GM04503 (cell line): ENCODE measurements at places on chromosomes 5 and 9.

DNA sequence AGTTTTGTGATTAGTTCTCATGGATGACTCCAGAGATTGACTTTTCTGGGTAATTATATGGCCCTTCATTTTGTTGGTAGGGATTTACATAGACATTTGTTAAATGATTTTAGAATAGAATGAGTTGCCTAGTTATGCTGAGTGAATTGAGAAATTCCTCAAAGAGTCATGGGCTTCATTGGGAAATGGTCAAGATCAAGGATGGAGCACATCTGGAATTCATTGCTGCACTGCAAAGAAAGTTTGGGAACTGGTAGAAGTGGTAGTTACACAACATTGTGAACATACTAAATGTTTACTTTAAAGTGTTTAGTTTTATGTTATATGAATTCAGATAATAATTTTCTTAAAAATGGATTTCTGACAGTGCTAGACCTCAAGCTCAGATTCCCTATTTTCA is 46.5 kb downstream of the PIP5K1B start:
- DNase-seq: no peak

DNA sequence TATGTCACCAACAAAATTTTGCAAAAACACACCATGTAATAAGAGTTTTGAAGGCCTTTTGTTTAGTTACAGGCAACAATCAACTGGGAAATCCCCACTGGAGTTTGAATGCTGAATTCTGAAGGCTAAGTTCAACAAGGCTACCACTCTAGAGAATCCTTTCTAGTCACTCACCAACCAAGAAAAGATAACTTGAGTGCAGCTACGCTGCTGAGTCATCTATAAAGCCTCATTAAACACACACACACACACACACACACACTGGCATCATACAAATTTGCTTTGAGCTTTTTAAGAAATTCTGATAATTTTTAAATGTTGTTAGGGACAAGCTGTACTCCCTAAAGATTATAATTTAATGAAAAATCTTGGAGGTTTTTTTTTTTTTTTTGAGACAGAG is 219.6 kb downstream of the DENND1A start:
- DNase-seq: peak; percentile 50

- no peak for DNase-seq
Observed at GRCh38 chr5:134846641-134846960, 833 bp downstream of the C5orf24 start.

- no peak for DNase-seq
Observed at GRCh38 chr5:68884144-68884754, 209.6 kb upstream of the SLC30A5 start.

DNA sequence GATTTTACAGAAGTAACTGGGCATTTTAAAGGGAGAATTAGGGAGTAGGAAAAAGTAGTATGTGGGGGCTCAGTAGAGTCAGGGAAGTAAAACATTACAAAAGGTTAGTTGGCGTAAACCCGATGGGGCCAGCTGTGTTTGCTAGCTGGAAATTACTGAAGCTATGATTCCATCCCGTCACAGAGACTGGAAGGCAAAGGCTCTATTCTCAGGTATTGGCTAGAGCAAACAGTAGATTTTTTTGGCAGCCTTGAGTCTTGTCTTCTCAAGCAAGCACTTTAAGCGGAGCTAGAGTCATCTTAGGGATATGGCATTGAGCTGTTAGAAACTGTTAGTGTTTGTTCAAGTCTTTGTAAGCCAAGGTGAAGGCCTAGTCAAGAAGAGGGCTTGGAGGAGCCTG is 121.5 kb downstream of the PAM start:
- DNase-seq: no peak

GRCh38 chr9:37787059-37787458 is 2.2 kb upstream of the EXOSC3 start:
- no peak for DNase-seq

GRCh38 chr5:122263352-122264030 is 48.5 kb upstream of the SNCAIP start:
- DNase-seq: no peak

GRCh38 chr5:170334626-170335025 is 37.0 kb upstream of the LCP2 start:
- DNase-seq: no peak

DNA sequence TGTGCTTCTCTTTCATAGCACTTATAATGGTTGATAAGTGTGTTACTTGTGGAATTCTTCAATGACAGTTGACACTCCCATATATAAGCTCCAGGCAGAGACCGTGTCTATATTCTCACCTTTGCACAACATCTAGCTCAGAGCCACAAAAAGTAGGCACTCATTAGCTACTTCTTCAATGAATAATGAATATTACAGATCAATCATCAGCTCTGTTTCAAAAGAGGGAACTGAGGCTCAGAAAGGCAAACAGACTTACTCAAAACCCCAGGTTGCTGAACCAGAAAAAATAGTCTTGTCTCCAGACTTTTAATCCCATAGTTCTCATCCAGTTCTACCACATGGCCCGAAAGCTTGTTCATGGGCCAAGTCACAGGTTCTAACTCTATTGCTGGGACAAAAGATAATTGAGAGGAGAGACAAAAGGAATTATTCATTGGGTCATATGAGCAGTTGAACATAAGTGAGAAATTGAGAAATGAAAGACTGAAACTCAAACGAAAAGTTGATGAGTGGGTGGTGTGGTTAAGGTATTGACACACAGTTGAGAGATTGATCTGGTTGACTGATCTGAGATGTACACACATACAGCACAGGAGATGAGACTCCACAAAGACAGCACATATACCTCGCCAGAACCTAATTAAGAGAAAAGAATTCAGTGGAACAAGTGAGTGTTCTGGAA is 381.6 kb downstream of the EFNA5 start:
- DNase-seq: no peak

DNA sequence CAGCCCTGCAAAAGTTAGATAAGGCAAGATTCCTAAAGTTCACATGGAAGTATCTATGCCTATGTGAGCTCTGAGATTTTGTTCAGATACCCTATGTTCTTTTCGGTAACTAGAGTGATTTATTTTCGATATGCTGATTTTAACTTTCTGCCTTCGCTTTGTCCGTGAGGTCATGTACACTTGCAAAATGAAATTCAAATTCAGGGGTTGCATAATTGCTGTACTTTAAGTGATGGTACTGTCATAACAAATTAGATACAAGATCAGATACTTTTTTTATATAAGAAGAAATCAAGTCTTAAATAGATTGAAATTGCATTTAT is 350 bp upstream of the ECPAS start:
- DNase-seq: no peak

- DNase-seq: no peak
Observed at GRCh38 chr9:34520505-34521385, 2.0 kb downstream of the ENHO start.

- no peak for DNase-seq
Observed at GRCh38 chr9:73595036-73595545, 443.4 kb downstream of the ANXA1 start.

- DNase-seq: no peak
Observed at GRCh38 chr5:73693573-73694061, 67.6 kb downstream of the ARHGEF28 start.

GRCh38 chr5:121640298-121640697 is 211.4 kb upstream of the FTMT start:
- no peak for DNase-seq

DNA sequence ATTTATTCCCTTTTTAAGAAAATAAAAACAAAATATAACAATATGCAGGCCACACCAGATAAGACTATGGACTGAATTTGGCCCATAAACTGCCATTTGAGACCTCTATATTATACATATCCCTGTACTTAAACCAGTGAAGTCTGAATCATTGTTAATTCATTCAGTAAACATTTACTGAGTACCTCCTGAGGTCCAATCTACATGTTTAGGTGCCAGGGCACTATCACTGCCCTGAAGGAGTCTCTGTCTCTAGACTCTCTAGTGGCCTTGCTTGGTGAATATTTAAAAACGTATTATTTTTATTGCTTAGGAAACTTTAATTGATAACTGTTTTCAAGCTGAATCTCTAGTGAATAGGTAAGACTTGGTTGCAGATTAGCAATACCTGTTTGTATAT is 74.7 kb upstream of the ELL2 start:
- no peak for DNase-seq

DNA sequence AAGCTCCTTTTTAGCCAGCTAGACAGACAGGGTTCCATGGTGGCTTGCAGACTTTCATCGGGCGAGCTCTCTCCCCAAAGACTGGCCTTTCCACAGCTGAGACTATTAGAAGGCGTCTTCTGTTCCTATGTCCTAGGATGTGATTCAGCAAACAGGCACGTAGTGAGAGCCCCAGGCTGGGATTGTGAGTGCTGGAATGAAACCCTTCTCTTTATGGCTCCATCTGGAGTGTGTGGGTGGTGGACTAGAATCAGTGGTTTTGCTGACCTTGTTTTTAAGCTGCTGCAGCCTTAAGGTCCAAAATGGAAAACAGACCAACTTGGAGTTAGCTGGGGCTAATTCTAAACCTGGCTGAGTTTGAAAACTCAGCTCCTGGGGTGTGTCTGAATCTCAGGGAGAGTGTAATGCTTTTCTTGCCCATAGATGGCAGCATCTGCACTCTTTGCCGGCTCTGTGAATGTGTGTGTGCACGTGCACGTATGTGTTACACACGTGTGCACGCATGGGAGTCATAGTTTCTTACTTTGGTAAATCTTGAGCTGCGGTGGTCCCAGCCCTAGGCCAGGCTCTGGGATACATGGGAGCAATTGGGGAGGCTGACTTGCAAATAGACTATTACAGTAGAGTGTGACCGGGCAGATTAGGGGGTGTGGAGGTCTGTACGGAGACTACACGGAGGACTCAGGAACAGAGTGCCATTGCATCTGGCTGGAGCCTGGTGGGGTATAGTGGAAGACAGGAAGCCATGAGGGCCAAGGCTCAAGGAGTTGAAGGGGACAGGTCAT is 10.7 kb downstream of the GSN start:
- peak; percentile 99 for DNase-seq

DNA sequence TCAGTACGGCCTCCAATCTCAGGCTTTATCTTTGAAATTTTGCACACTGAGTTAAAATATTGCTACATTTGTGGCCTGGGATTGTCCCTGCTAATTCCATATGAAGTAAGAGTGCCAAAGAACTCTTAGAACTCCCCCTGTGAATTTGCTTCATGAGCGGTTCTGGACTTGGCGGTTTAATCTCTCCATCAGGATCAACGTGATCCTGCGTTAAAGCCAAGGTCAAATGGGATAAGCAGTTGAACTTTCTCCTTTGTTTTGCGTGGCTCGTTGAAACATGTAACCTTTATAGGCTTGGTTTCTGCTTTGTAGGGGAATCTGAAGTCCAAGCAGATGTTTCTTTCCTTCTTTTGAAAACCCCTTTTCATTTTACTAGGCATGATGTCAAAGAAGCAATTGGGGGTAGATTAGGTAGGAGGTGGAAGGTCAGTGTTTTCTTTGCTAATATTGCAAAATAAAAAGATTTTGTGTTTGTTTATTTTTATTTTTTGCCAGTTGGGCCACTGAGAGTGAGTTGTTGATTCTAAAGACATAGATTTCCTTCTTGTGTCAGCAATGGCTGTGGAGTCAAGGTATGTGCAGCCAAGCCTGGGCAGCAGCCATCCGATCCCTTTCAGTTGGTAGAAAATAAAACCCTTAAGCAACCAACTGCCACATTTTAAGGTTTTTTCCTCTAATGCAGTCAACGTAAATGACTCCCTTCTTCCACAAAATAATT is 390.8 kb downstream of the NNT start:
- DNase-seq: no peak

- no peak for DNase-seq
Observed at GRCh38 chr5:69224520-69224919, 10.2 kb upstream of the CDK7 start.

GRCh38 chr5:118596255-118596654 is 392.1 kb downstream of the DTWD2 start:
- DNase-seq: no peak
